ENCODE measurements at places on chromosomes 16 and 17.

- DNase-seq, result no peak
Observed at GRCh38 chr17:4931963-4932362, at the start of gene GP1BA. GP1BA (plus strand) TSS chr17:4932277; CDS start chr17:4932605, 328 bp downstream.

DNA sequence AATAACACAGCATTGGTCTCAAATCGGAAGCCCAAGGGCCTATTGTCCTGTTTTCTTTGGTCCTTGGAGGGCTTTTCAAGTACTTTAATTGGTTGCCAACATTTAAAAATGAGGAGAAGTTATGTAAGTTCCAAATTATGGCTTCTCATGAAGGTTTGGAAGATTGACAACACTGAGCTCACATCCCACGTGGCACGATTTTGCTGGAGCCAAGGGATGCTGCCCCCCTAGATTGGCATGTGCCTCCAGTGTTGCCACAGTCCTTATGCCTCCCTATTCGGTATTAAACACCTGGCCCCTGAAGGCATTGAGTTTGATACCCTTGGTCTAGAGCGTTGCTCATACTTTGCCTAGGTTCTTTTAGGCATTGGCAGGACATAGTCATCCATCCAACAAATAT, 108.0 kb downstream of the ZNF18 start:
- DNase-seq, result no peak

DNA sequence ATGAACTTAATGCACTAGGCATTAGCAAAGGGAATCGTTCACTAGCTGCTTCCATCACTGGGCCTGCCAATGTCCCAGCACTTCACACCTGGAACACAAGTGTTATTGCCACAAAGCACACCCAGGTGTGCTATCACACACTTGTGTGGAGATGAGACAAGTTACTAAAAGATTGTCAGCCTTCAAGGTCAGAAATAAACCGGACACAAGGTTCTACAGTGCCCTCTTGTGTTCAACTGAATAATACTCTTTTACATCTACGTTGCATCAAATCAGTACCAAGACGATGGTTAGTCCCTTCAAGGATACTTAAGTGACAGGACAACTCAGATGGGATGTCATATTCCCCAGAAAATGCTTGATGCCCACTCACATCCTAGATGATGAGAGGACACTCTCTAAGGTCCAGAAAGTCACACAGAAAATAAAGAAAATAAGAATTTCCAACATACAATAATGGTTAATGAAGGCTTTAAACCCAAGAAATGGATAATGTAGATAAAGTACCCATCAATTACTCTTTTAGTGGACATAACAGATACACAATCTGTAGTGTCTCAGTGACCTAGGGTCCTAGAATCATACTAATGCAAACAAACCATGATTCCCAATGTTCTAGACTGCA, 16.4 kb upstream of the GLG1 start:
- DNase-seq, result no peak

- DNase-seq, result no peak
Observed at GRCh38 chr16:84294531-84295142, at the start of gene WFDC1. WFDC1 (plus strand) TSS chr16:84294878; CDS start chr16:84294972, 94 bp downstream.

DNA sequence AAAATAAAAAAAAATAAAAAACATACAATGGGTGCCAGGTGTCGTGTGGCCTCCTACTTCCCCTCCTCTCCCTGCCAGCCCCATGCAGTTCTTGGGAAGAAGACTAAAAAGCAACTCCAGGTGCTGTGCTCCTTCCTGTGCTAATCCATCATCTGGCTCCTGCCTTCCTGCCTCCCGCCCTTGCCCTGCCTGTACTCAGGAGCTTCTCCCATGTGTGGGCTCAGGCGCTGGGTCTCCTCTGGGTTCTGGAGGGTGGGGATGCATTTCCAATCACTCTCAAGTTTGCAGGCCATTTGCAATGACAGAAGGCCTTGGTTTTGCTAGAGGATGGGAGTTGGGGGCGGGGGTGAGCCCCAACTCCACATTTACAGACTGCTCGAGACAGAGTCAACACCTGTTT, 122.9 kb downstream of the SDK2 start:
- no peak for DNase-seq

DNA sequence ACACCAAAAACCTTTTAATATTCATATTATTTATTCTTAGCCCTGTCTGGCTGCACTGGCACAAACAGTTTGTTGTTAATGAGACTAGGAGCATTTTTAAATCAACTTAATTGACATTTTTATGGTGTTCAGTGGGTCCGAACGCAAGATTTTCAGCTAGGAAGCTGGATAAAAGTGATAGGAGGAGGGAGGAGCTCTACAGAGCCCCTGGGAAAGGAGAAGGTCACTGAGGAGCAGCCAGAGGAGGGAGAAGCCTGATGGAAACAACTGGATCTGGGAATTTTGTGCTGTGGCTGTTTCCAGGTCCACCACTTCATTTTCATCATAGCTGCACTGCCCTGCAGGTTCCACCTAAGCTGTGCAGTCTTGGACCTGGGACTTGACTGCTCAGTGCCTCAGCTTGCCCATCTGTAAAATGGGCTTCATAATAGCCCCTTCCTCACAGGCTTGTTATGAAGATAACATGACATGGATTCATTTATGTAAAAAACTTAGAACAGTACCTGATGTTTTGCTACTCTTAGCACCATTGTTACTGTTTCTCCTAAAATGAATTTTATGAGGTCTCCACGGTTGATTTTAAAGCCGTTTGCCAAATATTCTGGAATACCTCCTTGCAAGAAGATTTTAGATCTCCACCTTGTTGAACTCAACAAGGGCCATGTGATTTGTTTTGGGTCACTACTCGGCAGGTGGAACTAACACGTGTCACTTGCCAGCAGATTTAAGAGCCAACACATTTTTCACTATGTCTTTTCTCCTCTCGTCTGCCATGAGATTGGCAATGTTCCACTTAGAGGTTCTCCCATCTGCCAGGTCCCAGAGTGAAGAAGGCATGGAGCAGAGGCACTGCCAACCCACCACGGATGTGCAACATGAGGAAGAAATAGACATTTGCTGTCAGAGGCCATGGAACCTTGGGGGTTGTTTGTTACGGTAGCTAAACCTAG, 18.7 kb upstream of the GRIN2A start:
- DNase-seq, result no peak

DNA sequence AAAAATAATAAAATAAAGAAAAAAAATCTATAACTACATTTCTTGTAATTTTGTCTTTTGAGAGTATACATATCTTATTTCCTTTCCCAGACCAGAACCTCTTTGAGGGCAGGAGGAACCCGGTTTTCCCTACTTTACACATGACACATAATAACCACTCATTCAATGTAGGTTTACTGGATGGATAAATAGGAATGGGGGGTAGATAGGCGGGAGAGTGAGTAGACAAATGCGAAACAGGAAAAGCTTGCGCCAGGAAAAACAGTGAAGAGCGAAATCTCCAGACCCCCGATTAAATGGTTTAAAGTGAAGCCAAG, 515 bp upstream of the GOSR2 start:
- DNase-seq, result no peak

- no peak for DNase-seq
Observed at GRCh38 chr17:4751932-4752331, 12.2 kb upstream of the CXCL16 start.

GRCh38 chr17:61390479-61390791, 9.2 kb upstream of the TBX2 start:
- no peak for DNase-seq

- no peak for DNase-seq
Observed at GRCh38 chr17:57597531-57598453, 147.3 kb downstream of the CCDC182 start.

- peak; percentile 95 for DNase-seq
Observed at GRCh38 chr16:4766875-4767628, at the start of gene ZNF500. ZNF500 (minus strand) TSS chr16:4767162; CDS start chr16:4765978, 1,184 bp downstream.

- DNase-seq, result no peak
Observed at GRCh38 chr17:12478311-12478710, 187.4 kb upstream of the MYOCD start.

- DNase-seq, result no peak
Observed at GRCh38 chr17:48961516-48962233, 6.7 kb downstream of the GIP start.

DNA sequence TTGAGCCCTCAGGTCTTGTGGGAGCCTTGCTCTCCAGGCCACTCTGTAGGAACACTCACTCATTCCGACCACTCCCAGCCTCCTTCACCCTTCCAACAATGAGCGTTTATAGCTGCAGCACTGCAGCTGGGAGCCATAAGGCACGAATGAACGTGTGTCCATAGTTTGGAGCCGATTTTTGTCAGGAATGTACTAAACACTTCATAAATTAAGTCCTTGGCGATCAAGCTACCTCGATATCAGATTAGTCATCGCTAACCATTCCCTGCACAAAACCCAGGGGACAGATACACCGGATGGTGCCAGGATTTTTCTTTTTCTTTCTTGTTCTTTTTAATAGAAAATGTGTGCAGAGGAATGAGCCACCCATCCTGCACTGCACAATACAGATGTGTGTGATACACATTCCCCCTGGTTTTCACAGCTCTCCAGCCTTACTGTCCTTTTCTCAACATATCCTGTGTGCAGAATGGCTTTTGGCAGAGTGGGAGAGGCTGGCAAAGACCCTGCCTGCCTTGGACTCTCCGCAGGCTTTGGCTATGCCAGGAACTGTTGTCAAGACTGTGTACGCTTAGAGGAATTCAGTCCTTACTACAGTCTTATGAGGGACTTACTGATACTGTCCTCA, 68.4 kb upstream of the ELAC2 start:
- no peak for DNase-seq

DNA sequence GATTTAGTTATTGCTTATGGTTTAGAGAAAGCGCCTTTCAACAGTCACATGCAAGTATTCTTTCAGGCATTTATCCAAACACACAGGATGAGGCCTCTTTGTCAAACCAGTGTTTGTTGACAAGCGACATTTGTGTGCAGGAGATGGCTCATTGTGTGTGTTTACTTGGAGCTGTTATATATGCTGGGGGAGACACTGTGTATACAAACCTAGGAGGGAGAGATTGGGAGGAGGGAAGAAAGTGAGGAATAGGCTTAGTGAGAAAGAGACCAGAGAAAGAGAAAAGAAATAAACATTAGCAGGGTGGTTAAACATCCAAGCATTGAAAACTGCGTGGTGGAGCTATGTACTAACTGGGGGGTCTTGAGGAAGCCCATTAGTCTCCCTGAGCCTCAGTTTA, 437.6 kb downstream of the MAF start:
- no peak for DNase-seq

- no peak for DNase-seq
Observed at GRCh38 chr16:51181503-51181811, 30.4 kb upstream of the SALL1 start.

DNA sequence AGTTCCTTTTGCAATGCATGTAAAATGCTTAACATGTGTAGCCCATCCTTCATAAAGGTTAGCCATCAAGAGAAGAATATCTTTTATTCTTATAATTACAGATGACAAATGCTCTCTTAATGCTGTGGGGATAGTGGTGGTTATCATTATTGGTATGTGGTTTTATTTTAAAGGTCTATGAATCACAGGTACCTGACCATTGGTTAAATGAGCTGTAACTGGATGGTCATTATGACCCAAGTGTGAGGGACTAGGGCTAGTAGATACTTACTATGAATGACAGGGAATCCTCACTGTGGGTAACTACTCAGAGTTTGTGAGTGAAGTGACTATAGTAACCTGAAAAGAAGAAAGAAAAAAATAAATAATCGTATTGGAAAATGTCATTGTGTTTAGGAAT, 78.8 kb downstream of the CDRT15 start:
- no peak for DNase-seq

DNA sequence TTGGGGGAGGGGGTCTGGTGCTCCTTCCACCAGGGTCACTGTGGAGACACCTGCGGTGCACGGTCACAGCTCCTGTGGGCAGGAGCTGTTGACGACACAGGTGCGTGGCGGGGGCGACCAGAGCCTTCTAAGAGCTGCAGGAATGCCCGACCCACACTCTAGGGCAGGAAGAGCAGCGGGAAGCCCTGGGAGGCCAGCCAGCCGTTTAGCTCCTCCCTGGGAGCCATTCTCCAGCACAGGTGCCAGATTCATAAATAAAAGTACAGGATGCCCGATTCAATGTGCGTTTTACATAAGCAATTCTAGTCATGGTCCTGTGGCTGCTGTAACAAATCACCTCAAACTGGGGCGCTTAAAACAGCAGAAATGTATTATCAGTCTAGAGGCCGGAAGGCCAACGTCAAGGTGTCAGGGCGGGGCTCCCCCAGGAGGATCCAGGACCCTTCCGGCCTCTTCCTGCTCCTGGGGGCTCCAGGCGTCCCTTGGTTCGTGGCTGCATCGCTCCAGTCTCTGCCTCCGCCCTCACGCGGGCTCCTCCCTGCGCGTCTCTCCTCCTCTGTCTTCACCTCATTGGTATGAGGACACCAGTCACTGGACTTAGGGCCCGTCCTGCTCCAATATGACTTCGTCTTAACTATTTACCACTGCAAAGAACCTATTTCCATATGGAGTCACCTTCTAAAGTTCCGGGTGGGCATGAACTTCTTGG, 155.4 kb downstream of the FOXL1 start:
- no peak for DNase-seq

DNA sequence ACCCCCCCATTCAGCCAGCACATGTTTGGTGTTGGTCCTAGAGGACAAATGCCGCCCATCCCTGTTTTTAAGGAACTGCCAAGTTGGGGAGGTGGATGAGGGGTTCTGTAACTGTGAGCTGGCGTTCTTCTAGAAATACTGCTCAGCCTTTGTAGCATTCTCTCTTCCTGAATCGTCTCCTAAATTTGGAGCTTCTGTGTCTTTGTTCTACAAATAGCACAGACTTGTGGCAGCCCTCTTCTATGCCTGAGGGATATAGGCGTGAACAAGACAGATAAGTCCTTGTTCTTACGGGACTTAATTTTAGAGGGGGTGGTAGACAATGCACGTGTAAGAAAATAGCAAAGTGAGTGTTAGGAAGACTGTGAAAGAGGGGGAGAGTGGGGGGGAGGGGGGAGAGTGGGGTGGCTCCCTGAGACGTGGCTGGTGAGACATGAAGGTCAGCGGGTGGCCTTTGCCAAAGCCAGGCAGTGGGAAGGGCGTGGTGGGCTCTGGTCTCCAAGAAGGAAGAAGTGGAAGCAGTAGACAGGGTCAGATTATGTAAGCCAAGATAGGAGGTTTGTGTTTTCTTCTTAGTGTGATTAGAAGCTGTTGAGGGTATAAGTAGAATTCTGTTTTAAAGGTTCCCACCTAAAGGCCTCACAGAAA, 9.9 kb downstream of the MFSD11 start:
- DNase-seq, result no peak

- DNase-seq, result no peak
Observed at GRCh38 chr17:2484876-2485275, 26.8 kb downstream of the METTL16 start.

- DNase-seq, result no peak
Observed at GRCh38 chr17:48456589-48456988, 26.6 kb upstream of the SKAP1 start.

All from activated effector memory CD4-positive, alpha-beta T cell treated with Interleukin-2 at 50 U/mL for 16 hours (primary cell).